ENCODE measurements at places on chromosomes 7 and 10. TPM values are rescaled to one million over a fixed set of nuclear protein-coding genes. Genes with fewer than 3 reads are reported as not detected.

CD36 gene
- 0.60 TPM for total RNA-seq

- no peaks in the 10 kb centered on the region for H3K27me3 ChIP-seq
- peaks cover 5% of the 10 kb centered on the region for H3K4me1 ChIP-seq
- H3K4me3 ChIP-seq, result no peak overlapping the region
- H3K27ac ChIP-seq, result no peak overlapping the region
- no peaks in the 10 kb centered on the region for H3K36me3 ChIP-seq
- DNase-seq, result no peak
These were observed 354.5 kb downstream of the TFEC start for GRCh38 chr7:115676080-115676479.

- H3K4me1 ChIP-seq, result no peaks in the 10 kb centered on the region
- no peaks in the 10 kb centered on the region for H3K27me3 ChIP-seq
- no peak overlapping the region for H3K4me3 ChIP-seq
- no peaks in the 10 kb centered on the region for H3K36me3 ChIP-seq
- no peak overlapping the region for H3K27ac ChIP-seq
These were observed 17.9 kb upstream of the TIAL1 start for GRCh38 chr10:119614686-119615085.

- no peak for DNase-seq
- H3K27ac ChIP-seq, result no peak overlapping the region
- H3K4me1 ChIP-seq, result no peaks in the 10 kb centered on the region
These were observed 243.0 kb downstream of the PLXDC2 start for GRCh38 chr10:20059084-20059835.
